M059J (cell line): ENCODE measurements at places on chromosomes 12 and 14.

DNA sequence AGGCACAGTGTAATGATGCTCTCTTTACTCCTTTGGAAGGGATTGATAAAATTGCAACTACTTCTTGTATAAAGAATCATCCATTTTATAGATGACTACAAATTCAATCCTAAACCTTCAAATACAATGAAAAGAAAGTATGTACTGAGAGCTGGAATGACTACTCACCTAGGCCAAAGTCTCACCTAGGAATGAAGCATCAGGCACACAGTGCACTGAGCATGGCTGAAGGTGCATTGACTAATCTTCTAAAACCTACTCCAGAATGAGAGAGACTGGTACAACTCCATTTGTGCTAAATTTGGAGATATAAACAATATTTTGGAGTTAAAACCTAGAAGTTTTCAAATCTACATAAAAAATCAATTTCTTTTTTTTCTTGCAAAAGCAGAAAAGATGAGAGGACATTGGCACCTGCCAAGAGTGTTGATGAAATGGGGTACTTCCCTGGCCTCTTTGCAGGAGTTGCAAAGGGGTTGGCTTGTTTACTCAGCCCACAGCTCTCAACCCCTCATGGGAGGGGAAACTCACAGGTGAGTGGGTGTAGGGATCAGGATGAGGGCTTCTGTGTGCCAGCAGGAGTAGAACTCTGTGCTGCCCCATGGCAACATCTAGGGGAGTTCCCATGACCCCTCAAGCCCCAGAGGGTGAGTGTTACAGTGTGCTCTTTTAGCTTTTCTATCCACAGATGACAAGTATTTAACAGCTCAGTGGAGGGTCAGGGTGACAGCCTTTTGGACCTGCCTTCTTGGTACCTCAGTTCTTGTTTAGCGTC, 31.3 kb downstream of the CLECL1 start:
- DNase-seq = no peak

GRCh38 chr14:99681832-99682148, 2.3 kb upstream of the CYP46A1 start:
- no peak for DNase-seq

DNA sequence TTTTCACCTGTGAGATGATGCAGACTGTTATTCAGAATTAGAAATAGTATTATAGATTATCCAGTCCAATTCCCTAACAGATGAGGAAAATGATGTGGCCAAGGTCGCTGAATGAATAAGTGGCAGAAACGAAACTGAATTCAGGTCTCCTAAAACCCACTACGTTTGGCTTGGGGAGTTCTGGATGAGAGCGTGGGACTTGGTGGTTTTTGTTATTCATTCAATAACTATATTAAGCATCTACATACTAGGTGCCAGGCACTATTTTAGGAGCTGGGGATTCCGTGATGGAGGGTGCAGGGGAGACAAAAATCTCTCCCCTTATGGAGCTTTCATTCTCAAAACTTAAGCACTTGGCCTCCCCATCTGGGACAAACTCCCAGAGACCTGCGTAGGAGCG, 813 bp upstream of the CCDC184 start:
- no peak for DNase-seq

- no peak for DNase-seq
Measured at GRCh38 chr12:132310181-132311040, 19.0 kb downstream of the GALNT9 start.

- no peak for DNase-seq
Measured at GRCh38 chr14:51872396-51872795, 12.0 kb downstream of the GNG2 start.
